ENCODE measurements at places on chromosomes 3 and 15. TPM values are rescaled to one million over a fixed set of nuclear protein-coding genes. Genes with fewer than 3 reads are reported as not detected.

The HYAL1 gene
- total RNA-seq = 8.5 TPM

The CDHR4 gene
- not detected for total RNA-seq

- no peak for DNase-seq
- no peak overlapping the region for H3K27ac ChIP-seq
- H3K27me3 ChIP-seq = no peaks in the 10 kb centered on the region
Observed at GRCh38 chr3:157285141-157285540, 125.2 kb upstream of the CCNL1 start.

The ARGFX gene
- not detected for total RNA-seq

DNA sequence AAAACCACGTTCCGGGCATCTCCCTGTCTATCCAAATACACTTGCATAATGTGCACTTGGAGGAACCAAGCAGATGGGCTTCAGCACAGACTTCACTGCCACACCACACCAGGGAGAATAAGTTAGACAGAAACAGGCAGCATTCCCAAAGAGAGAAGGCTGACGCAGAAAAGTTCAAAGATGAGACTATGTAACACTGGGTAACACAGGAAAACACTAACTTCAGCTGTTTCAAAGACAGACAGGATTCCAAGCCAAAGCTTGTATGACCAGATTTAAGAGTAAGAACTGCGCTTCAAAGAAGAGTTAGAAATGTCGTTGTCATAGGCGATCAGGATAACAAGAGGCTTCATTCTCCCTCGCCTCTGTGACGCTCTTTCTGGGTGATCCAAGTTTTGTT, 19.9 kb downstream of the SLC51A start:
- H3K4me3 ChIP-seq = no peak overlapping the region
- peaks cover 20% of the 10 kb centered on the region for H3K36me3 ChIP-seq
- DNase-seq = no peak
- H3K27me3 ChIP-seq = no peaks in the 10 kb centered on the region
- H3K27ac ChIP-seq = no peak overlapping the region

GRCh38 chr15:56736308-56736707, 3.0 kb upstream of the ZNF280D start:
- no peaks in the 10 kb centered on the region for H3K27me3 ChIP-seq
- no peak for DNase-seq
- H3K4me1 ChIP-seq = peaks cover 14% of the 10 kb centered on the region
- H3K27ac ChIP-seq = no peak overlapping the region

The NUP210 gene
- 24.6 TPM for total RNA-seq

- H3K4me3 ChIP-seq = no peak overlapping the region
- H3K27ac ChIP-seq = no peak overlapping the region
- peaks cover 9% of the 10 kb centered on the region for H3K4me1 ChIP-seq
- H3K27me3 ChIP-seq = no peaks in the 10 kb centered on the region
Observed at GRCh38 chr3:100957261-100957986, 35.8 kb downstream of the ABI3BP start.

DNA sequence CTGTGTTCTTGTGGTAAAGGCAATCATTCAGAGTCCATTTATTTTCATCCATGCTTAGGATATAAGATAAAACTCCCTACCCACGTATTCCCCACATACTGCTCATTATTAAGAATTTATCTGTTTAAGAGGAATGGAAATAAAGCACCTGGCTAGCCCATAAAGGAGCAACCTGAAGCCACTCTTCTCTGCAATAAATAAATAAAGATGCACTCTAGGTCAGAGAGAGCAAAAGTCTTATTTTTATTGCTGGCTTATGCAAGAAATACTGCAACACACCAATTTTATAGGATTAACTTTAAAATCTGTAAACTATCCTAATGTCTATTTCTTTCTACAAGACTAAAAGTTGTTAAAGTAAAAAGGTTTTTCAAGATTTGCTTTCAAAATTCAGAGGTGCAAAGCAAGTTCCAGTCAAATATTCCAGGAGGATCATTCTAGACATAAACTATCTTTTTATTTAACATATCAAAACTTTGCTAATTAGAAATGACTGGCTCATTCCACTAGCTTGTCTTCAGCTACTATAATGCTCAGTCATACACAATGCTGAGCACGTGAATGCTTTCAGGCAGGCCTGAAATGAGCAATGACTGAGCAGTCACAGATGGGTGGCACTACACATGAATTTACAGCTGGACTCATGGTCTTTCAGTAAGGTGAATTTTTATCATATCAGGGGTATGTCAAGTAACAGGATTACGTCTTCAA, 7.1 kb downstream of the TJP1 start:
- peaks cover 57% of the 10 kb centered on the region for H3K4me1 ChIP-seq
- peak; percentile 46 for DNase-seq
- no peaks in the 10 kb centered on the region for H3K27me3 ChIP-seq
- no peaks in the 10 kb centered on the region for H3K36me3 ChIP-seq
- no peak overlapping the region for H3K4me3 ChIP-seq

GRCh38 chr15:89199746-89200145, 21.6 kb downstream of the RLBP1 start:
- no peaks in the 10 kb centered on the region for H3K27me3 ChIP-seq
- H3K36me3 ChIP-seq = no peaks in the 10 kb centered on the region
- H3K27ac ChIP-seq = no peak overlapping the region
- peaks cover 27% of the 10 kb centered on the region for H3K4me1 ChIP-seq

GRCh38 chr3:143809121-143809621, 39.1 kb downstream of the SLC9A9 start:
- no peaks in the 10 kb centered on the region for H3K27me3 ChIP-seq
- DNase-seq = no peak
- H3K4me1 ChIP-seq = peaks cover 28% of the 10 kb centered on the region
- peak overlapping the region; percentile 41 for H3K27ac ChIP-seq

The STRIT1 gene
- total RNA-seq = not detected

The NPAP1 gene
- 0.81 TPM for total RNA-seq

- H3K4me1 ChIP-seq = no peaks in the 10 kb centered on the region
- H3K27me3 ChIP-seq = no peaks in the 10 kb centered on the region
- no peak for DNase-seq
- H3K4me3 ChIP-seq = no peak overlapping the region
- no peaks in the 10 kb centered on the region for H3K36me3 ChIP-seq
- H3K27ac ChIP-seq = no peak overlapping the region
Observed at GRCh38 chr3:120212505-120212904, 72.5 kb downstream of the GPR156 start.

GRCh38 chr3:65485826-65486469, 552.8 kb downstream of the MAGI1 start:
- H3K4me3 ChIP-seq = no peak overlapping the region
- peak; percentile 19 for DNase-seq
- no peaks in the 10 kb centered on the region for H3K36me3 ChIP-seq
- peaks cover 43% of the 10 kb centered on the region for H3K4me1 ChIP-seq
- H3K27ac ChIP-seq = peak overlapping the region; percentile 4

- H3K27me3 ChIP-seq = no peaks in the 10 kb centered on the region
- H3K36me3 ChIP-seq = no peaks in the 10 kb centered on the region
Observed at GRCh38 chr3:183435661-183436060, 7.2 kb upstream of the MCF2L2 start.

All from thyroid gland (tissue), 4 donors.